ENCODE measurements at places on chromosomes 11 and 22. TPM values are rescaled to one million over a fixed set of nuclear protein-coding genes. Genes with fewer than 3 reads are reported as not detected.

GRCh38 chr11:119964136-119965025 lies 173.5 kb downstream of the TRIM29 start:
- DNase-seq = no peak

The ART1 gene
- total RNA-seq = not detected

DNA sequence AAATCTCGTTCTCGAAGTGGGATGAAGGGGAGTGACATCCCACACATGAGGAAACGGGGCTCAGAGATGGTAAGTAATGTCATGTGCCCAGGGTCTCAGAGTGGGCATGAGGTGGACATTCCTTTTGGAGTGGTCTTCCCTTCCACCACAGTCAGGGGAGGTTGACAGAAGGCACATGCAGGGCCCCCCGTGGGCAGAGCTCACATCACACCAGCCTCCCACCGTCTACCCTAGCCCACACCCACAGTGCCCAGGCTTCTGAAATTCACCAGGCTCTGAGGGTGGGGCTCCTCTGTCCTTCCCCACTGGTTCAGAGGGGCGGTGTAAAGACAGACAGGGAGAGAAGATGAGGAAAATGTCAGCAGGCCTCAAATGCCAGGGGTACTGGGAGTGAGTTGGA lies 41.1 kb upstream of the TIMP3 start:
- DNase-seq = no peak

The GRAMD1B gene
- total RNA-seq = 36.2 TPM

DNA sequence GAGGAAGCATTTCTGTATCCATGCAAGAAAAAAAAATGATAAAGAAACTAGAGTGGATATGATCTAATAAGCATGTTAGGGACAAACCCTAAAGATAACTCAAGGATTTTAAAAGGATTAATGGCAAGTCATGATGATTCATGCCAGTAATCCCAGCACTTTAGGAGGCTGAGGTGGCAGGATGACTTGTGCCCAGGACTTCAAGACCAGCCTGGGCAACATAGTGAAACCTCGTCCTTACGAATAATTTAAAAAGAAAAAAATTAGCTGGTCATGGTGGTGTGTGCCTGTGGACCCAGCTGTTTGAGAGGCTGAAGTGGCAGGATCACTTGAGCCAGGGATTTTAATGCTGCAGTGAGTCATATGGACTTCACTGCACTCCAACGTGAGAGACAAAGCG lies 145.5 kb upstream of the BLID start:
- no peak for DNase-seq

DNA sequence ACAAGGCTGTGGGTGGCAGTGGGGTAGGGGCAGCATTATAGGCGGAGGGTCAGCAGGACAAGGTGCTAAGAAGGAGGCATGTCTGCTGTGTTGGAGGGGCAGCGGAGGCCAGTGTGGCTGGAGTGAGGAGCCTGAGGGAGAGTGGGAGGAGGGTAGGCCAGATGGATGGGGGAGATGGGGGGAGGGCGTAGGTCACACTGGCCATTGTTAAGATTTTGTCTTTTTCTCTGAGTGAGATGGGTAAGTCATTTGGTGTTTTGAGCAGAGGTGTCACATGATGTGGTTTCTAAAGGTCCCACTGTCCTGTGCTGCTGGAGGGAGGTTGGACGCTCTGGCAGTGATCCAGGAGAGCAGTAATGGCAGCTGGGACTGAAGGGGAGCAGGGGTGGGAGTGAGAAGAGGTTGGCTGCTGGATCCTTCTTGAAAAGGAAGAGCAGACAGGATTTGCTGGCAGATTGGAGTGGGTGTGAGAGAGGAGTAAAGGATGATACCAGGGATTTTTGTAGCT lies 9.8 kb downstream of the PPP6R3 start:
- no peak for DNase-seq

GRCh38 chr22:22959147-22959827 lies 71.7 kb downstream of the IGLL5 start:
- DNase-seq = peak; percentile 64

GRCh38 chr11:128250482-128250881 lies 336.9 kb downstream of the ETS1 start:
- DNase-seq = no peak

The MMP12 gene
- not detected for total RNA-seq

The ZNF280A gene
- total RNA-seq = not detected

The BTG4 gene
- 0.31 TPM for total RNA-seq

DNA sequence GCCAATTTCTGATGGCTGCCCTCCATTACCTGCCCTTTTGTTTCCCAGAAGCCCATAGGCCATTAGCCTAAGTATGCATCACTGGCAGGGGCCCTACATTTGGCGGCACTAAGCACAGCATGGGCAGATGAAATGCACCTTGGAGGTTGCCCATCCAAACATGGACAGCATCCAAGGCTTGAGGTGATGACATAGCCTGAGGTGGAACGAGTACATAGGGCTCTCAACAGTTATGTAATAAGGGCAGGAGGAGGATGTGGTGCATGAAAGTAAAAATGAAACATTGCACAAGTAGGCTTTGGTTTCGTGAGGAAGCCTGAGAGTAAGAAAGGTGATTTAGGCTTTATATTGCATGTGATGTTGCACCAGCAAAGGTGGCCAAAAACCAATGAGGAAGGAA lies 148.1 kb downstream of the FAM76B start:
- peak; percentile 45 for DNase-seq

GRCh38 chr11:34788642-34789041 lies 127.5 kb downstream of the APIP start:
- no peak for DNase-seq

The RBM4B gene
- 23.4 TPM for total RNA-seq

GRCh38 chr11:111089759-111090158 lies 155.8 kb upstream of the POU2AF2 start:
- DNase-seq = no peak

The NRIP3 gene
- total RNA-seq = 1.4 TPM

The DRICH1 gene
- total RNA-seq = 0.79 TPM

The OR6T1 gene
- not detected for total RNA-seq

DNA sequence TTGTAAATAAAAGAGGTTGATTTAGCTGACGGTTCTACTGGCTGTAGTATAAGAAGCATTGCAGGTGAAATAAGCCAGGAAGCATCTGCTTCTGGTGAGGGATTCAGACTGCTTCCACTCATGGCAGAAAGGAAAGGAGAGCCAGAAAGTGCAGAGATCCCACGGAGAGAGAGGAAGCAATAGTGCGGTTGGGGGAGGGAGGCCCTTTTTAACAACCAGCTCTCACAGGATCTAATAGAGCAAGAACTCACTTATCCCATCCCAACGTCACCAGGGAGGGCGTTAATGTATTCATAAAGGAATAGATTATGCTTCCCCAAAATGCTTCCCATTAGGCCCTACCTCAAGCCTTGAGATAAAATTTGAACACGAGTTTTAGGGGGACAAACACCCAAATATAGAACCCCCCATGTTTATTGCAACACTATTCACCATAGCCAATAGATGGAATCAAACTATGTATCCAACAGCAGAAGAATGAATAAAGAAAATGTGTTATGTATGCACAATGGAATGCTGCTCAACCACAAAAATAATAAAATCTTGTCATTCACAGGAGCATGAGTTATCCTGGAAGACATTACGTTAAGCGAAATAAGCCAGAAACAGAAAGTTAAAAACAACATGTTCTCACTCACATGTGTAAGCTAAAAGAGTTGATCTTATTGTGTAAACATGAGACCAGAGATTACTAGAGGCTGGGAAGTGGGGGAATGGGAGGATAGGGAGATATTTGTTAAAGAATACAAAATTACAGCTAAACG lies 908.3 kb upstream of the ANO3 start:
- DNase-seq = no peak

The ACRV1 gene
- total RNA-seq = not detected

DNA sequence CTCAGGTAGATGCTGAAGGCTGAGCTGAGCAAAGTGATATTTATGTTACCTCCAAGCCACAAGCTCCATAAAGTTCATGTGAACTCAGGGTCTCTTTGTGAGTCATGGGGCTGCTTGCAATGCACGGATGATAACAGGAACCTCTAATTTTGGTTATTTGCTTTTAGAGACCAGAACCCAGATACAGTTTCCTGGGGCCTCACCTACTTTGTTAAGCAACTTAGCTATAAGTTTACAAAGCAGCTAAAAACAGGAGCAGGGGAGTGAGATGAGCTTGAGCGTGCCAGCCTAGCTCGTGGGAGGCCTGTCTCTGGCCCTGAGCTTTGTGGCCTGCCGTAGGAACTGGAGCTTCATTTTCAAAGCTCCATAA lies 29.2 kb downstream of the SREBF2 start:
- no peak for DNase-seq

DNA sequence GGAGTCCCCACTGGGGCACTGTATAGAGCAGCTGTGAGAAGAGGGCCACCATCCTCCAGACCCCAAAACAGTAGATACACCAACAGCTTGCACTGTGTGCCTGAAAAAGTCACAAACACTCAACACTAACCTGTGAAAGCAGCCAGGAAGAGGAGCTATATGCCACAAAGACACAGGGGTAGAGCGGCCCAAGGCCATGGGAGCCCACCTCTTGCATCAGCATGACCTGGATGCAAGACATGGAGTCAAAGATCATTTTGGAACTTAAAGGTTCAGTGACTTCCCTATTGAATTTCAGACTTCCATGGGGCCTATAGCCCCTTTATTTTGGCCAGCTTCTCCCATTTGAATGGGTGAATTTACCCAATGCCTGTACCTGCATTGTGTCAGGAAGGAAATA lies 29.7 kb upstream of the CYB5R3 start:
- DNase-seq = no peak

The LRRC4C gene
- not detected for total RNA-seq

DNA sequence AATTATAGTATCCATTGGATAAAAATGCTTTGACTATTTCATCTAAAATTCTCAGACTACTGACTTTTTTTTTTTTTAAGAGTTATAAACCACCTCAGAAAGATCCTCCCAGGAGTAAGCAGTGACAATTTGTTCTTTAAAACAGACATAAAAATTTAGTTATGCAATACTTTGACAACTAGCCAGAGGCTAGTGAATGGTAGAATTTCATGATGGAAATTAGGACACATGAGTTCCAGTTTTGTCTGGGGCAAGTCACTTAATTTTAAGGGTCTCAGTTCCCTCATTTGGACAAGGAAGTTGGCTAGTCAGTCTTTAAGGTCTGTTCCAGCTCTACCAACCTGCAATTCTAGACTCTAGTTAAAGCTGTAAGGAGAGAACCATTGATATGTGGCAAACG lies 2.9 kb downstream of the IL18 start:
- no peak for DNase-seq

The HDAC10 gene
- 111 TPM for total RNA-seq

- no peak for DNase-seq
These were observed 182.1 kb upstream of the KIRREL3 start for GRCh38 chr11:127182586-127183203.

DNA sequence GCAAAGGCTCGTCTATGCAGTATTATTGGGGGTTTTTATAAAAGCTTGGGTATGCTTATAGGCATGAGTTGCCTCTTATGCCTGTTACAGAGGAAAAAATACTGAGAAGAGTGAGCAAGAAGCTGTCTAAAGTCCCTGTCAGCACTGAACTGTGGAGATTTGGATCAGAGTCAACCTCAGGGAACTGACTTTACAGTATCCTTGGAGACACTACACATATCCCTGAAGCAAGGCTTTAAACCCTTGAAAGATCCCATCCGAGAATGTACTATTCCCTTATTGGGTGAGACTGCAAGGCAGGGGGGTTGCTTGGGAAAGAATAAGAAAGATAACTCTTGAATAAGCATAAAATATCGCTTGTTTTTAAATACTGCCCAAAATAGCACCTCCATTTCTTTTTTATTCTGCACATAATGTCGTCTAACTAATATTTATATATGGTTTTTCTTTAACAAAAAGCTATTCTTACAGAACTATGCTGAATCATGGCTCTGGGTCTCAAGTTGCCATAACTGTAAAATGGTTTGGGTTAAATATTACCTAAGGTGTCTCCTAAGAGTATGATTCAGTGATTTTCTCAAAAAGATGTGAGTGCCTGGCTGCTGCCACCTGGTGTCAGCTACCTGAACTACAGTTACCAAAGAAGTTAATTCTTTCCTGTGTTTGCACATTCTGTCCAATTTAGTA lies 1062.8 kb downstream of the DLG2 start:
- DNase-seq = no peak

- DNase-seq = no peak
These were observed 43.3 kb downstream of the SESN3 start for GRCh38 chr11:95187723-95188122.

The TSPO gene
- 107 TPM for total RNA-seq

The NAV2 gene
- total RNA-seq = 2.9 TPM

The LDLRAD3 gene
- total RNA-seq = not detected

DNA sequence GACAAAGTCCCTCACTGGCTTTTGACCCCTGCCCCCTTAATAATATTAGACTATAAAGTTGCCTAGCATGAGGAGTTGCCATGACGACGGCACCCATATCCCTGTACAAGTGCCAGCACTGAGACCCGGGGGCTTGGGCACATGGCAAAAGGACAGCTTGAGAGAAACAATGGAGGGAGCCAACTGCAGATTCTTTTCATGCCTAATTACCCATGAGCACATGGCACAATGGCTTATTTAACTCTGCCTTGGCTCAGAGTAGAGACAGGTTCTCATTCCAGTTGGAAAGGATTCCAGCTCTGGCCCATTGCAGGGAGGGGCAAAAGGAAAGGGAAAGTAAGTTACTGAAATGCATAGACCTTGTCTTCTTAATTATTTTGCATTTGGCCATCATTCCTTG lies 261.2 kb upstream of the UBASH3B start:
- DNase-seq = no peak

- DNase-seq = no peak
These were observed 5.6 kb downstream of the MN1 start for GRCh38 chr22:27795696-27796517.

DNA sequence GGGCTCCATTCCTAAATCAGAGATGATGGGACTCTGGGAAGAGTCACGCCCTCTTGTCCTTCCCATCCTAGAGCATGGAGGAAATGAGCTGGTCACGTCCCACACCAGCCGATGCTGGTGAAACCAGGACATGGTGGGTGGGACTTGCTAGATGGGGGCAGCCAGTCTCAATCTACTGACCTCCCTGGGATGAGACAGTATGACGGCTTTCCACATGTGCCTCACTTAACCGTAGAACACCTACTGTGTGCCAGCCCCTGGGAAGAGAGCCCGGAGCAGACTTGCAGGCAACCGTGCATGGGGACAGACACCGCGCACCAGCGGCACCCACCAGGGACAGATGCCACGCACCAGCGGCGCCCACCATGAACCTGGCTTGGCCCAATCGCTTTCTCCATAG lies 3.8 kb downstream of the OSBPL5 start:
- DNase-seq = peak; percentile 24

GRCh38 chr11:78281511-78281910 lies 92.8 kb downstream of the USP35 start:
- DNase-seq = no peak

DNA sequence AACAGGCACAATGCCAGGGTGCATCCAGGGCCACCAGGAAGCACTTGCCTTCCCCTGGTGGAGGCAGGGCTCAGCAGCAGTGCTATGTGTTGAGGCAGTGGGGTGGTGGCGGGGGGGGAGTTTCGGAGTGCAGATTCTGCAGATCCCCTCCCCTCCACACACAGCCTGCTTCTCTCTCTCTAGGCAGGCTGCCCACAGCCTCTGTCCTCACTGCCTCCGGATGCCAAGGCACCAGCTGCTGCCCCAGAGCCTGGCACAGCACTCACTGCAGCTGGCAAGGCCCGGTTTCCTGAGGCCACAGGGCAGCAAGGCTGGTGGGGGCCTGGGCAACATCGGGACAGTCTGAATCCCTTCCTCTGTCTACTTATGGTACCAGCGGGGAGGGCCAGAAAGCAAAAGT lies 35.8 kb downstream of the NRXN2 start:
- no peak for DNase-seq

- DNase-seq = no peak
These were observed 33.1 kb upstream of the CBX7 start for GRCh38 chr22:39185601-39186012.

The DENND5A gene
- 75.2 TPM for total RNA-seq

The TSSK2 gene
- total RNA-seq = not detected

GRCh38 chr11:26905368-26905767 lies 88.5 kb upstream of the FIBIN start:
- no peak for DNase-seq

The MRGPRX4 gene
- not detected for total RNA-seq

Measured in activated naive CD8-positive, alpha-beta T cell treated with anti-CD3 and anti-CD28 coated beads, Interleukin-2, amount 10 ng/mL, durations not matched to agents 7 days and 5 days (primary cell).